ENCODE measurements at places on chromosomes 5 and 9.

DNA sequence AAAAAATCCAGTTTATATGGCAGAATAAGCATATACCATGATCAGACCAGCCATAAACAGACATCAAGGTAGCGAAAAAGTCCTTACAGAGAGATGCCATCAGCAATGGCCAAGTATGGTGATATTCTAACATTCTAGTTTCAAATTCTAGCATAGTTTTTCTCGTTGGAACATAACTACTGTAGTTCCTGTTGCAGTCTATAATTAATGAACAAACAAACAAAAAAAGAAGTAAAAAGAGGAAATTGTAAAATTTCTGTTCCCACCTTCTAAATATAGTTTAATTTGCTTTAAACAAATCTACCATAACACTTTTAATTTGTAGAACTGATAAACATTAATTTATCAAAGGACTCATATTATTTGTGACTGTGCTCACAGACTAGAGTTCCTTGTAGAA lies 9.9 kb upstream of the CD180 start:
- no peak for DNase-seq

DNA sequence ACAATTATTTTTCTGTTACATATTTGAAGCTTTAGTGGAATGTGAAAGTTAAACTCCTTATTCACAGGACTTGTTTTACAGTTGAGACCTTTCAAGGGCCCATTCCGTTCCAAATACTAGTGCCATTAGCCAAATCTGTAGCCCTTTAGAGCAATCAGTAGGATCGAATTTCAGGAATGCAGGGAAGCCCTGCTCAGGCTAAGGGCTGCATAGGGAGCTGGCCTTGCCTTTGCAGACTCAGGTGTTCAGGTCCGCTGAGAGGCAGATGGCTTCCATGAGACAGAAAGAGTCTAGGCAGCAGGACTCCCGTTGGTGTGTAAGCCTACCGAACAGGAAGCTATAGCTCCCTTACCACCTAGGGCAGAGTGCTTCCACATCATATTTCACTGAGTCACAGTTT lies 150.1 kb upstream of the SLC27A6 start:
- no peak for DNase-seq

- DNase-seq, result no peak
Observed at GRCh38 chr9:128635266-128636023, 21.2 kb downstream of the DYNC2I2 start.

DNA sequence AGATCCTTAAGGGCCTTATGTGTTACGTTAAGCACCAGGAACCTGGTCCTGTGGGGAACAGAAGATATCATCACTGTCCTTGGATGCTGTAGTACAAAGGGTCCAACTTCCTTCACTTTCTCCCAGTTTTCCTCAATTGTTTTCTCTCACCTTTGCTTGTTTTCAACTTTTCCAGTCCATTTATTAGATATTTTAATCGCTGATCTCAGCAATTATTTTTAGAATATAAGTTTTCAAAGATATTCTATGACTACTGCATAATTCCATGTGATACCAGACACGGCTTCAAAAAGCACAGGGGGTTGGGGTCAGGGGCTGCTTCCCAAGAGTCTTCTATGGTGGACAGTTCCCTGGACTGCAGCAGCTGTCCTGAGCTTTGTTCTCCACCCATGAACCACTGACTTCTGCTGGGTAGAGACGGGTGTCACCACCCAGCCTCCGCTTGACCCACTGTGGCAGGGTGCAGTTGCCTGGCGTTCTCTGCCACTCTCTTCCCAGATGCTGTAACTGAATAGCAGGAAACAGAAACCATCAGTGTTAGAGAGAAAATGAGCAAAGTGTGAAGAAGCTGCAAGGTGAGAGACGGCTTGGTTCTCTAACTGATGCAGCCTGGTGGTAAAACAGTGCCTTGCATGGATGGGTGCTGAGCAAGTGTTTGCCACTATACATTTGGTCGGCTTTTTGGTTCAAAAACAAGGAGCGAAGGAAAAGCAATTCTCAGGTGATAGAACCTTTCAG lies 383.0 kb downstream of the RAB3C start:
- DNase-seq, result no peak

DNA sequence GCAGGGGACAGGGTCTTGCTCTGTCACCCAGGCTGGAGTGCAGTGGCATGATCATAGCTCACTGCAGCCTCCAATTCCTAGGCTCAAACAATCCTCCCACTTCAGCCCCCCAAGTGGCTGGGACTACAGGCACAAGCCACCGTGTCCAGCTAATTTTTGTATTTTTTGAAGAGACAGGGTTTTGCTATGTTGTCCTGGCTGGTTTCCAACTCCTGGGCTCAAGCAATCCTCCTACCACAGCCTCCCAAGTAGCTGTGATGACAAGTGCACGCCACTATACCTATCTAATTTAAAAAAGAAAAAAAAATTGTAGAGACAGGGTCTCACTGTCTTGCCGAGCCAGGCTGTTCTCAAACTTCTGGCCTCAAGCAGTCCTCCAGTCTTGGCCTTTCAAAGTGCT lies 31.6 kb upstream of the LECT2 start:
- no peak for DNase-seq

GRCh38 chr9:32322622-32323021 lies 61.8 kb upstream of the ACO1 start:
- DNase-seq, result no peak

DNA sequence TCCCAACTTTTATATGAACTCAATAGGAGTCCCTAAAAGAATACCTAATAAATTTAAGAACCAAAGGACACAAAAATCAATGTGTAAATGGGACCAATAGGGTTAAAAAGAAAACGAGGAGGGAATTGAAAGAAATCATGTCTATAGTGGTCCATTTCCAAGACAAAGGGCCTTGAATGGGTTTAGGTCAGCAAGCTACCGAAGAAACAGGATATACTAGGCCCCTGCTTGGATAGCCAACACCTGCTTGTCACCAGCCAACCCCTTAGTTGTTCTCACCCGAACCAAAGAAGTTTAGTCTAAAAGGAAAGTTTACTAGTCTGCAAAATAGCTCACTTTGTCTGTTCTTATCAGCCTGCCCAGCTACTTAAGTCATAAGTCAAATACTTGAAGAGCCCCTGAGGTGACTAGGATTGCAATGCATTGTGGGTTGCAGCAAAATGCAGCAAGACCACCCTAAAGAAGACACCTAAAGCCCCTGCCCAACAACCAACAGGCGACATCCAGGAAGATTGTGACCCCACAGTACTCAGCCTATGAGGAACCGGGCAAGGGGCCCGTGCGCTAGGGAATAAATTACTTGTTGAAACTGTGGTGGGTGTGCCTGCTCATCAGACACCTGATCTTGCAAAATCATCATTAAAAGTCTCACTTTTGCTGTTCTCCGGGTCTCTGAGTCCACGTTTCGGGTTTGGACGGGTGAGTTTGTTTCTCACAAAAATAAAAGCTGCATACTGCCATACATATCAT lies 183.9 kb upstream of the PPP1R26 start:
- DNase-seq, result no peak

- no peak for DNase-seq
Observed at GRCh38 chr5:115801984-115802383, 14.5 kb downstream of the CDO1 start.

- no peak for DNase-seq
Observed at GRCh38 chr5:171774418-171774817, 11.2 kb upstream of the SMIM23 start.

- DNase-seq, result no peak
Observed at GRCh38 chr5:111596705-111597104, 84.4 kb upstream of the STARD4 start.

DNA sequence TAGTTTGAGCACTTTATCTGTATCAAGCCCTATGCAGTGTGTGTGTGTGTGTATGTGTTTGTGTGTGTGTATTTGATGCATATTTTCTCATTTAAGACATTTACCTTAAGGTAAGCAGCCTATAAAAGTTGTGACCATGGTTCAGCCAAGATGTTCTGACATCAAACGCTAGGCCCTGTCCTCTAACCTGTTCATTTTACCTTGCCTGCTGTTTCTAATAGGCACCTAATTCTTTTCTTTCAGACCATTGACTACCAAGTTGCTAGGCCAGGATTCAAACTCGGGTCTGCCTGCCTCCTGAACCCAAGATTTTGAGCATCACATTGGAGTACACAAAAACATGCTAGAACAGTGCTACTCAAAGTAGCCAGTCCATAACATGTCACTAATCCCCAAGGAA lies 274.5 kb downstream of the PLK2 start:
- DNase-seq, result no peak

GRCh38 chr5:107277485-107278125 lies 393.1 kb downstream of the EFNA5 start:
- no peak for DNase-seq

GRCh38 chr5:114206640-114207039 lies 155.2 kb upstream of the KCNN2 start:
- DNase-seq, result no peak

GRCh38 chr5:159601216-159601615 lies 270.9 kb upstream of the IL12B start:
- peak; percentile 27 for DNase-seq

- DNase-seq, result no peak
Observed at GRCh38 chr5:61737301-61737963, 405.4 kb downstream of the ZSWIM6 start.

DNA sequence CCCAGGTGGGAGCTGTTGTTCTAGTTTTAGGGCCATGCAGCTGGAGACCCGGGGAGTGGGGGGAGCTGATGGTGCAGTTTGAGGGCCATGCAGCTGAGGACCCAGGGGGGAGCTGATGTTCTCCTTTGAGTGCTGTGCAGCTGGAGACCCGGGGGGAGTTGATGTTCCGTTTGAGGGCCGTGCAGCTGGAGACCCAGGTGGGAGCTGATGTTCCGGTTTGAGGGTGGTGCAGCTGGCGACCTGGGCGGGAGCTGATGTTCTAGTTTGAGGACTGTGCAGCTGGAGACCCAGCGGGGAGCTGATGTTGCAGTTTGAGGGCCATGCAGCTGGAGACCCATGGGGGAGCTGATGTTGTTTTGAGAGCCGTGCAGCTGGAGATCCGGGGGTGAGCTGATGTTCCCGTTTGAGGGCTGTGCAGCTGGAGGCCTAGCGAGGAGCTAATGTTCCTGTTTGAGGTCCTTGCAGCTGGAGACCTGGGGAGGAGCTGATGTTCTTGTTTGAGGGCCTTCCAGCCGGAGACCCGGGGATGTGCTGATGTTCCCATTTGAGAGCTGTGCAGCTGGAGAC lies 14.6 kb downstream of the PDCD6 start:
- DNase-seq, result no peak

- no peak for DNase-seq
Observed at GRCh38 chr9:110476251-110476650, 103.3 kb downstream of the SVEP1 start.

GRCh38 chr9:81118416-81118815 lies 570.9 kb downstream of the TLE1 start:
- no peak for DNase-seq

All from activated naive CD4-positive, alpha-beta T cell treated with anti-CD3 and anti-CD28 coated beads, Interleukin-2, amount 10 ng/mL, durations not matched to agents 7 days and 5 days (primary cell).